Occipital lobe (tissue), 3 donors: ENCODE measurements at places on chromosomes 6 and 20. TPM values are rescaled to one million over a fixed set of nuclear protein-coding genes. Genes with fewer than 3 reads are reported as not detected.

- DNase-seq = no peak
These were observed 89.0 kb upstream of the CCDC167 start for GRCh38 chr6:37588735-37589108.

DNA sequence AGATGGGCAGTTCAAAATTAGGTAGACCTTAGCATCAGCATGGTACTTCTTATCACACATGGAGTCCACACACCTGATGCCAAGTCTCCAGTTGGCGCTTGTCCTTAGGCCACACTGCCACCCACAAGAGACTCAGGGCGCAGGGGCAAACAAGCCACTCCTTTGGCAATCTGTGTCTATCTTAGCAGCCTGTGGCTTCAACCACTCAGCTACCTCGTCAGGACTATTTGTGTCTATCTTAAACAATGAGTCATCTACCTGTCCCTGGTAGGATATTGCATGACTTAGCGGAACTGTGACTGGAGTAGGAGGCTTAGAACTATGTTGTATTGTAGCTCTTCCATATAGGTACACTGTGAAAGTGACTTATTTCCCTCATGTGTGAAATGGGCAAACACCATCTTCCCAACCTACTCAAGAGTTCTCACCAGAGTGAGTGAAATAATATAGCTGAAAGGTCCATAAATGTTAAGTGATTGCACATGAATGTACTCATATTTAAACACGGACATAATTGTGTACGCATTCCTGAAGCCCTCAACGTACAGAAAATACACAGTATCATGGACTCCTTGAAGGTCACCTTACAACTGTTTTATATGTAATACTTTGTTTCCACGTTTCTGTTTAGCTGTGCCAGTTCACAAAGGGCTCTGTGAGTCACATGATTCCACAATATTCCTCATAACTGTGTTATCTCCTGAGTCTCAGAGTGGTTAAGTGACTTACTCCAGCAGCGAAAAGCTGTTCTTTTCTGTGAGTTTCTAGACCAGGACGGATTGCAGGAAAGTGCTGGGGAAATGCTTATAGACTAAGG, 1.6 kb downstream of the TRIM27 start:
- DNase-seq = no peak

DNA sequence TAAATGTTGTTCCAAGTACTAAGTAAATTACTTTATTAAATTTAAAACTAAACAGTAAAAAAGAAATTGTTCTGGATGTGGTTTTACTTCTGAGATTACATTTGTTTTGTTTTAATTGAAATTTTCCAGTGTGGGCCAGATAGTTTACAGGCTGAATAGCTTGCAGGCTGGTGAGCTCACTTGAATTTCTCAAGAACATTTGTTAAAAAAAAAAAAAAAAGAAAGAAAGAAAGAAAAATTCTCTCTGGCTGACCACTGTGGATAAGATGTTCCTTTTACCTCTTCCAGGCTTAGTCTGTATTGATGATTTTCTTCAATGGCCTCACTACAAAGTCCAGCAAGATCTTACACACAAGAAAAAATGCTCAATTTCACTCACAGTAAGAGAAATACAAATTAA, 85.4 kb downstream of the PLCG1 start:
- DNase-seq = no peak

DNA sequence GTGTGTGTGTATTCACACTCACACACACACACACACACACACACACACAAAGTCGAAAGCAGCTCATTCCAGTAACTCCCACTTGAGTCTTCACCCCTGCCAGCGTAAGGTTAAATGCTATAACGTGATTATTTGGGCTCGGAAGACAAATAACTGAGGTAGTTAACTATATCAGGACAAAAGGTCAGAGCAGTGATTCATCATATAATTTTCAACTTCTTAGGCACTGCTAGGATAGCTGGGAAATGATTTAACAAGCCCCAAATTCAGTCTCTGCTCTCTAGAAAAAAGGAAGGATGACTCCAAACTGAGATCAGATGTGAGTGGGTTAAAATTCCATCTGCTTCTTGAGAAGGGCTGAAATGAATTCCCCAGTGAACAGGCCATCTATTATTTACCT, 30.7 kb downstream of the HDGFL1 start:
- DNase-seq = no peak

PRDM1 gene
- 1.4 TPM for total RNA-seq

DNA sequence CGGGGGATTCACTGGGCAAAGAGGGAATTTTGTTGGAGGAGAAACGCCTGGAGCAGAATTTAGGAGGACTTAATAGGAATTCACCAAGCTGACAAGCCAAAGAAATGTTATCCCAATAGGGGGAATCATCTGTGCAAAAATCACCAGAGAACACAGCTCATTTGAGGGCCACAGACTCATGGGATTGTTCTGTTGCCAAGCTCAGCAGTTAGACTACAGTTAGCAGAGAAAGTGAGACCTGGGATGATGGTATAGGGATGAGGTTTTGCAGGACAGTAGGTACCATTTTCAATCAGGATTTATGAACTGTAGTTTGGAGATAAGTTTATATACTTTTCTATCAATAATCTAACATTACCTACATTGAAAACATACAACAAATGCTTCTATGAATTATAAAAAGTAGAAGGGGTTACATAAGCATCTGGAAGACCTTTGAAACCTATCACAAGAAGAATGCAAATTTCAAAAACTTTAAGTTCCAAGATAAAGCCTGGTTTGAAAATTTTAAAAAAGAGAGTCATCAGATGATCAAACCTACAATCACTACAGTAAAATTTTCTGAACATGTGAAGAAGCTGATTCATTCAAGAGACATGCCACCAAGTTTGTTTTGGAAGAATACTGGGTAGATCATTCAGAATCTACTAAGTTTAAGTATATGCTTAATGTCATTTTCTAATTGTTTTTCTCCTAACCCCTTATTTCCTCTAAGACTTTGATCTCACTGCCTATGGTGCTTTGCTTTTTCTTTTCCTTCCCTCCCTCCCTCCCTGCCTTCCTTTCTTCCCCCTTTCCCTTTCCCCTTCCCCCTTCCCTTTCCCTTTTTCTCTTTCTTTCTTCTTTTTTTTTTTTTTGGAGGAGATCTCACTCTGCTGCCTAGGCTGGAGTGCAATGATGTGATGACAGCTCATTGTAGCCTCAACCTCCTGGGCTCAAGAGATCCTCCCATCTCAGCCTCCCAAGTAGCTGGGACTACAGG, 81.5 kb downstream of the KIF13A start:
- DNase-seq = no peak

GRCh38 chr6:161079566-161080262, 88.1 kb downstream of the MAP3K4 start:
- DNase-seq = peak; percentile 45

VWA7 gene
- total RNA-seq = 0.31 TPM

DNA sequence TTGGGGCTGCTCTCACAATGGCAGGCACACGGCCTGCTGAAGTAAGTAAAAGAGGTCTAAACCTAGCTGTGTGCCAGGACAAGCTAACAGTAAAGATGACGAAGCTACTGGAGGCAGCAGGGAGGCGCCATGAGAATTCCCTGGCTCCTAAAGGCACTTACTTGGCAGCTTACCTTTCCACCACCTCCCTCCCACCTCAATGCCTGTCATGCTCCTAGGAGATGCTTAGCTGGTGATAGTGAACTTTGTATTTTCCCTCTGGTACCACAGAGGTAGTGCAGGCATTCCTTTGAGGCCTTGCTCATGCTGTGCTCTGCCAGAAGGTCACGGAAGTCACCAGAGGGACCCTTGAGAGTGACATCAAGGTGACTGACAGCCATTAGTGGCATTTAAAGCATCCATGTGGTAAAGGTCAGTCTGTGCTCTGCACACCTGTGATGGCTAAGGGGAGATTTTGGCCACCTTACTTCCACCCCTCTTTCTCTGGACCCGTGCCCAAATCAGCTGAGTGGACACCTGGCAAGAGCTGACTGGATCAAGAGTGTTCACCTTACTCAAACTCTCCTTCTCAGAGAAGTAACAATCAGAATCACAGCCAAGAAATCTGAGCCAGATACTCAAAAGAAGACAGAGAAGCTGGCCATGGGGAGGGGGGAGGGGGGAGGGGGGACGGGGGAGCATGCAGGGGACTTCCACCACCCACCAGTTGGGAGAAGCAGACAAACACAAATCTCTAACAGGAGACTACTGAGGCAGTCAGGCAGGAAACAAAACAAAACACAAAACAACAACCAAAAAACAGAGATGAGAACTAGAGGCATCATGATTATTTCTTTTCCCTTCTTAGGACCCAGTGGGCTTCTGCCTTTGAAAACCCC, 2.9 kb downstream of the FKBP1A start:
- no peak for DNase-seq

TREML1 gene
- not detected for total RNA-seq

VNN1 gene
- total RNA-seq = not detected

PRSS35 gene
- 4.8 TPM for total RNA-seq

CARMIL1 gene
- 30.4 TPM for total RNA-seq

SYNDIG1 gene
- total RNA-seq = 32.6 TPM

DNA sequence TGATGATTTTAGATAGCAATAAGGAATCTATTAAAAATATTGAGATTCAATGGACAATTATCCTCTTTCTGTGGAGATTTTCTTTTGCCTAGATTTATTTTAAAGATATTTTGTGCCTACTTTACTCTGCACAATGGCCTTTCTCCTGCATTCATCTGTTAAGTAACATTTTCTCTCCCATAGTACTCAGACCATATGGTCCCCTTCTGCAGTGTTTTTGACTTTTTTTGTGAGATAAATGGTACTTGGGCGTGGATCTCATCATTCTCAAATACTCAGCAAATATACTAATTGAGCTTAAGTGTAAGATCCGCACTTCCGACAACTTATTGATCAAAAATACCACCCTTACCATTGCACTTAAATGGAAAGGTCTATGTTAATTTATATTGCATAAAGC, 55.8 kb downstream of the PHACTR1 start:
- no peak for DNase-seq

GRCh38 chr6:44115866-44116265, 11.4 kb downstream of the MRPL14 start:
- no peak for DNase-seq

- DNase-seq = no peak
These were observed 21.5 kb upstream of the MRPS18A start for GRCh38 chr6:43708860-43709653.

SLCO4A1 gene
- total RNA-seq = 1.6 TPM

GRCh38 chr6:143427109-143427817, 23.2 kb downstream of the ADAT2 start:
- DNase-seq = peak; percentile 61

GRCh38 chr6:9398071-9398766, 962.9 kb upstream of the SLC35B3 start:
- no peak for DNase-seq

VIP gene
- total RNA-seq = 4.8 TPM

GRCh38 chr20:49283176-49283702, 5.4 kb upstream of the ZNFX1 start:
- DNase-seq = no peak

GRCh38 chr20:48784273-48784641, 43.5 kb downstream of the PREX1 start:
- no peak for DNase-seq

PAK5 gene
- total RNA-seq = 55.7 TPM

DNA sequence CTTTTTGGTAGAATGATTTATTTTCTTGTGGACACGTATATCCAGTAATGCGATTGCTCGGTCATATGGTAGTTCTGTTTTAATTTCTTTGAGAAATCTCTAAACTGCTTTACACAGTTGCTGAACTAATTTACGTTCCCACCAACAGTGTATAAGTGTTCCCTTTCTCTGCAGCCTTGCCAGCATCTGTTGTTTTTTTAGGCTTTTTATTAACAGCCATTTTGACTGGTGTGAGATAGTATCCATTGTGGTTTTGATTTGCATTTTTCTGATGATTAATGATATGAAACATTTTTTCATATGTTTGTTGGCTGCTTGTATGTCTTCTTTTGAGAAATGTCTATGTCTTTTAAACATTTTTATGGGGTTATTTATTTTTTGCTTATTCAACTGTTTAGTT, 196.7 kb downstream of the MOXD1 start:
- DNase-seq = no peak

- DNase-seq = no peak
These were observed 121.0 kb upstream of the SPACA1 start for GRCh38 chr6:87926687-87927086.

GRCh38 chr6:32529697-32530430, at the start of gene HLA-DRB5:
TSS of gene HLA-DRB5 (minus strand) at chr6:32530287. CDS start at chr6:32530224, 63 bp downstream.
- no peak for DNase-seq

GRCh38 chr6:109052852-109053251, 41.8 kb downstream of the SESN1 start:
- no peak for DNase-seq

LY86 gene
- 2.2 TPM for total RNA-seq

- DNase-seq = no peak
These were observed 98.5 kb upstream of the SCGN start for GRCh38 chr6:25553502-25553901.

GRCh38 chr6:29967379-29968010, 25.2 kb downstream of the HLA-A start:
- DNase-seq = no peak

DNA sequence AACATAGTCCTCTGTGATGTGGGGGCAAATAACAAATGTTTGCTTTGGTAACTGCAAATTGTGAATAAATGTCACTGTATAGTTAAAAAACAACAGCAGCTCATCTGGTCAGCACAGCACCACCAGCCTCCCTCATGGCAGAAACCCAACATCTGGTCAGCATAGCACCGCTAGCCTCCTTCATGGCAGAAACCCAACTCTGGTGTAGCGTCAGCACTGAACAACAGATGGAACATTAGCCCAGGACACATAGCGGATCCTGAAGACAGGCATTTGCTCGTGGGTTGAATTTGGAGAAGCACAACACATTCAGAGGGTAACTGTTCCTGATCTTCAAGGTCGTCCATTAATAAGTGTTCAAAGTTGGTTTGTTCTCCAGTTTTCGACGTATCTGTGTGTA, 265.9 kb downstream of the DLL1 start:
- DNase-seq = no peak

DNA sequence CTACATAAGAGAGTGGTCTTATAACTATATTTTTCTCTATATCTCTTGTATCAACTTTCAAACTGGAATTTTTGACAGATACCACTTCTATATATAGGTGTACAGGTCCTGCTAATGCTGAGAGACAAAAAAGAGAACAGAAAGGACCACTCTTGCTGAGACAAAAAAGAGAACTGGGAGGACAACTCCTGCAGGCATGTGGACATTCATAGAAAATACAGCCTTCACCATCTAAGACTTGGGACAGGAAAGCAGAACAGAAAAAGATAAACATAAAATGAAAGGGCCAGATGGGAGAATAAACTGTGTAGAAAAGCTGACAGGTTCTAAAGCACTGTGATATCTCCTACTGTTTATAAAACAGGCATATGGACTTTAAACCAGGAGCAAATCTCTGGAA, 541.0 kb upstream of the ADGRB3 start:
- DNase-seq = no peak

DNA sequence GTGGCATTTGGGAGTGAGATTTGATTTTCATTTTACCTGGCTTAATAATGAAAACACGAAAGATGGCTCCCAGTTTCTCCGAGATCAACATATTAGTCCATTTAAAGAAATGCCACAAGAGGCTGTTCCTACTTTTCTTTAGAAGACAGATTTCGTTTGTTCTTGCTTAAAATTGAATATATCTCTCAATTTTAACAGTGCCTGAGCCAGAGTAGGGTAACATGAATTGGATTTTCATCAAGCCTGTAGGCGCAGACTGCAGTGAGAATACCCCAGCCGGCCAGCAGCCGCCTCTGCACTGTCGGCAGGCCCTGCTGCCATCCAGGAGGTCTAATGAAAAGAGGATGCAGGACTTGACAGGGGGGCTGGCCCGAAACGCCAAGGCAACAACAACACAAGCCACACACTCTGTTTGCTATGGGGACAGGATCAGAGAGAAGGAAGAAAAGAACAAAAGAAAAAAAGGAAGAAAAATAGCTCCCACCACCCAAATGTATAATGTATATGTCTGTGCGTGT, 72.5 kb downstream of the PPP1R3G start:
- DNase-seq = no peak

- no peak for DNase-seq
These were observed 129.2 kb downstream of the TBX18 start for GRCh38 chr6:84635081-84635761.

NRM gene
- total RNA-seq = 1.2 TPM
